ENCODE measurements at places on chromosomes 7 and 10.
A peak's percentile ranks its signal among the peaks of the same experiment; 100 is the strongest.

DNA sequence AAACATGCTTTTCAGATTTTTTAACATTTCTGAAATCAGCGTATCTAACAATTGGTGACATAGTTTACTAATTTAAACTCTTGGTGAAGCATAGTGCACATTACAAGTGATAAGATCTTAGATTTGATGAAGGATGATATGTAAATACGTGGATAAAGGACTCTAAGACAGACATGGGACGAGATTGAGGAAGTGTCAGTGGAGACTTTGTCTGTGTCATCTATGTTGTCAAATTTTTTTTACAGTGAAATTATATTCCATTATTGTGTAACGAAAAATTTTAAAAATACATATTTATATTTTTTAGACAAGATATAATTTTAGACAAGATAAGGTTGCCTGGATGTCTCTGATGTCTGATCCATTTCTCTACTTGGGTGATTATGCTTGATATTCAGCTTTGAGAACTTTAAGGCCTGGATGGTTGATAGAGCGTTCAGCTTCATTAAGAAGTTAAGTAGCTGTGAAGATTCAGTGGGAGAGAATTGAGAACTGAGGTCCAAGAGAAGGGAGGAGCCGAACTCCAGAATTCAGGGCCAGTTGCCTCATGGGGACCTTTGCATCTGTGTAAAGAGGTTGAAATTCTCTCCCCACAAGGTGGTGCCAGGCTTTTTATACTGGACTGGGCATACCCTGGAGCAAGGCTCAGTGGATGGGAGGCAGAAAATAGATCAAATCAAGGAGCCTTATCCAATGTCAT, 62.7 kb downstream of the KAT6B start:
- no peak for DNase-seq

DNA sequence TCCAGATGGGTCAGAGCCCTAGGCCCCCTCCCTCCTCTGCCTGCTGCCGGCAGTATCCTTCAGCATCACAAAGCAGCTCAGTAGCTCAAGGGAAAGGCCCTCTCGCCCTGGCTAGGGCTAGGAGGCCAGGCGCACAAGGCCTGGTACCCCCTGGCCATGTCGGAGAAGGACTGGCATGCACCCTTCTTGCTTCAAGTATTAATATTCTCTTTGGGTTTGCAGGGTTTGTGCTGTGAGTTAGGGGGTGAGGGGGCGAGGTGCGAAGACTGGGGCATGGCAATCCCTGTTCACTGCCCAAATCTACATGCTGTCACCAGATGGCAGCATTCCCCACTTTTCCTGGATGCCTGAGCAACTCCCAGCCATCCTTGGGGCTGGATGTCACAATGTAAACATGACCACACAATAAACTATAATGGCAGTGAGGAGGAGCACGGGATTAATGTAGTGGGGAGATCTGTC, 105.2 kb downstream of the NEURL1 start:
- DNase-seq, result peak; percentile 66

- peak; percentile 14 for DNase-seq
Observed at GRCh38 chr7:119482209-119482608, 790.8 kb upstream of the KCND2 start.

DNA sequence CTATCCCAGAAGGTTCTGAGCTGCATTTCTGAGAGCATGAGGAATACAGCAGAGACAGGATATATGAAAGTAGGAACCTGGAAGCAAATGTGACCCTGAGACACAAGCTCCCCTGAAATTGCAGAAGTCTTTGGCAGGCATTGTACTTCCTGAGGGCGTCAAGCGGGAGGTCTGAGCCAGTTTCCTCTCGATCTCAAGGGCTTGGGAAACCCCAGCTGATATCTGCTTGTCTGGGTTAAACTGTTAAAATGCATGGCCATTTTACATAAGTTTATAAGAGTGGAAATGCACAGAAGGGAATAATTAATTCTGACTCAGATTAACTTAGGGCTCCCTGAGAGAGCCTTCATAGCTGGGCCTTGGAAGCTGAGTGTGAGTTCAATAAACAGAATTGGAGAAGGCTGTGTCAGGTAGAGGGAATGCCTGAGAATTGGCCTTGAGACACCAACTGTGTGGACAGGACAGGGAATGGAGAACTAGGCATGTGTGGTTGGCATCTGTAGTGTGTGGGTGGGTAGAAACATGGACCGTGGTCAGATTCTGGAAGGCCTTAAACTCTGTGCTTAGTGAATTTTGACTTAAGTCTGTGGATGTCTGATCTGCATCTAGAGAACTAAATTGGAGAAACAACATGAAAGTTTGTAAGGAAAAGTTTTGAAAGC, 53.3 kb downstream of the WIPF3 start:
- peak; percentile 93 for DNase-seq

- DNase-seq, result no peak
Observed at GRCh38 chr10:34150103-34150502, 665.0 kb downstream of the PARD3 start.

- no peak for DNase-seq
Observed at GRCh38 chr7:84390845-84391244, 196.3 kb upstream of the SEMA3A start.

GRCh38 chr10:100766693-100767421, 21.5 kb downstream of the PAX2 start:
- no peak for DNase-seq

DNA sequence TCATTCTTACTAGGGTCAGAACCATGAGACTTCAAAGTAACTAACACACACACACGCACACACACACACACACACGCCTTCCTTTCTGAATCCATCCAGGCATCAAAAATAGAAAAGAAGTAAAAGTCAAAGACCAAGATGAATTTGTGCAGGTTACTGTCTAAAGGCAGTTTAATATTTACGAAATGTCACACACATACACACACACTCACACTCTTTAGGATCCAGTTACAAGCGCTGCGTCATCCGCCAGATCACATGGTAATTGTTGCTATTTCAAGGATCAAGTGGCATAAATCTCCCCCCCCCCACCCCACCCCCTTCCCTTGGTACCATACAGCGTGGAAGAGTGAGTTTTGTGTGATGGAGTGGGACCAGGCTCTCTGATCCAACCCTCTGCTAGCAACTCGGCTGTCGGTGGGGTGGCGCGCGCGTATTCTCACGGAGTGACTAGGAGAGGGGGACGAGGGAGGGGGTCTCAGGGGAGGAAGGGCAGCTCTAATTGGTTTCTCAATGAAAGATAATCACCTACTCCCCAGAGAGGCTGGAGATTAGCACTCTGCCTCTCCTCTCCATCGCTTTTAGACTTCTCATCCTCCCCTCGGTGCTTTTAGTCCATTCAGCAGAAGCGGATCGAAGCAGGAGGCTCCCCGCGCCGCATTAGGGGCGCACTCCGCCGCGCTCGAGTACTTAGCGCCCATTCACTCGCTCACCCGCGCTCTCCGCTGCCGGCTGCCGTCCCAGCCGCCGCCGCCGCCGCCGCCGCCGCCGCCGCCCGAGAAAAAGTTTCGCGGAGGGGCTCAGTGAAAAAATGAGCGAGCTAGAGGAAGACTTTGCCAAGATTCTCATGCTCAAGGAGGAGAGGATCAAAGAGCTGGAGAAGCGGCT, 83.5 kb upstream of the PRKG1 start:
- DNase-seq, result peak; percentile 13

GRCh38 chr7:139936760-139937310, 107.8 kb downstream of the TBXAS1 start:
- DNase-seq, result peak; percentile 58

GRCh38 chr7:73850781-73851207, 8.5 kb upstream of the METTL27 start:
- DNase-seq, result no peak

DNA sequence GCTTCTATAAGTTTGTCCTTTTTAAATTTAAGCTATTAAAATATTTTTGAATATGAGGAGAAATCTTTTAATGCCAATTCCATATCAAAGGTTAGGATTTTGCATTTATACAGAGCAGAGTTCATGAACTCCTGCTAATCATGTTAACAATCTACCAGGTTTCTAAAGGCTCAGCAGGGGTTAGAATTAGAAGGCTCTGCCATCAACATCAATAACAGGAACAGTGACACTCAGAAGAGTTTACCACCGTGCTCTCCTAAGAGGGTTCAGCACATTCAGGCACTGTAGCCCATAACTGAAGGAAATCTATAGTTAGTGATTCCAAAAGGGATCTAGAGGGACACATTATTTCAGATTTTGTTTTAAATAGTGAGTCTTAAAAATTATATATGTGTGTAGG, 100.1 kb downstream of the HOXA1 start:
- DNase-seq, result no peak

DNA sequence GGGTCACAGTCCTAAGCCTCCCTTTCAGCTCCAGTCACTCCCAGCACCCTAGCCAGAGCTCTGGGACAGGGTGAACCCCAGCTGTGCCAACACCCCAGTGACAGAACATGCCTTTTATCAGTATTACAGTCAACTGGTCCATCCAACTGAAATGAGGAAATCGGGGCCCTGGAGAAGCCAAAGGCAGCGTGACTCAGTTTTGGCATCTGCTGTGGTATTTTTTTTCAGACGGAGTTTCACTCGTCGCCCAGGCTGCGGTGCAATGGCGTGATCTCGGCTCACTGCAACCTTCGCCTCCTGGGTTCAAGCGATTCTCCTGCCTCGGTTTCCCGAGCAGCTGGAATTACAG, 3.4 kb upstream of the CLDN15 start:
- no peak for DNase-seq

DNA sequence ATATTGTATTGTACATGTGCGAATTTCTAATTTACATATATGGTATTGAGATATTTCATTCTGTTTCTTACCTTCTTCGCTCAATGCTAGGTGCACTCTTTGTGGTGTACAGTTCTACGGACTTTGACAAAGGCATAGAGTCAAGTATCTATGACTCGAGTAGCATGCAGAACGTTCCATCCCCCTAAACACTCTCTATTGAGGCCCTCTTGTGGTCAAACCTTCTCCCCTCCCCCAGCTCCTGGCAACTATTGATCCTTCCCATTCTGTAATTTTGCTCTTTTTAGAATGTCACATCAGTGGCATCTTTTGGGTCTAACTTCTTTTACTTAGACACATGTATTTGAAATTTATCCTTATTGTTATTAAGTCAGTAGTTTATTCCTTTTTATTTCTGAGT, 30.7 kb upstream of the GDF10 start:
- no peak for DNase-seq

GRCh38 chr7:12756821-12757220, 69.4 kb downstream of the ARL4A start:
- DNase-seq, result no peak

- no peak for DNase-seq
Observed at GRCh38 chr10:62993121-62993520, 140.0 kb upstream of the NRBF2 start.

DNA sequence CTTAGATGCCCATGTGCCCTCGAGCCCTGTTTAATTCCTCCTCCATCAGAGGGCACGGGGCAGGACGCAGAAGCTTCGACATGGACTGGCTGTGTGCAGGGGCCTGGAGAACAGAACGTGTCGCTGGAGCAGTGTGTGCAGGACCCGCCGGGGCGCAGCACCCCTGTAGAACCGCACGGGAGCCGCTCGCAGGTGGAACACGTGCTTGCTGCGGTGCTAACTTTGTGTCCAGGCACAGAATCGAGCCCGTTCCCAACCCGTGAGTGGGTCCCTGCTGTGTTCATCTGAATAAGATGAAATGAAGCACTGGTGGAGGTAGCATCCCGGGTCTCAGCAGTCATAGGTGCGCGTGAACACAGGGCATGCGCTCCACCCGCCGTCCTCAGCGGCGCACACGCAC, 116.9 kb downstream of the WDR37 start:
- DNase-seq, result no peak

- peak; percentile 95 for DNase-seq
Observed at GRCh38 chr10:6348096-6348874, 145.6 kb downstream of the PFKFB3 start.

GRCh38 chr10:17607060-17607459, 10.1 kb downstream of the HACD1 start:
- DNase-seq, result no peak
